HuH-7.5 (cell line): ENCODE measurements at places on chromosomes 12 and 14.

DNA sequence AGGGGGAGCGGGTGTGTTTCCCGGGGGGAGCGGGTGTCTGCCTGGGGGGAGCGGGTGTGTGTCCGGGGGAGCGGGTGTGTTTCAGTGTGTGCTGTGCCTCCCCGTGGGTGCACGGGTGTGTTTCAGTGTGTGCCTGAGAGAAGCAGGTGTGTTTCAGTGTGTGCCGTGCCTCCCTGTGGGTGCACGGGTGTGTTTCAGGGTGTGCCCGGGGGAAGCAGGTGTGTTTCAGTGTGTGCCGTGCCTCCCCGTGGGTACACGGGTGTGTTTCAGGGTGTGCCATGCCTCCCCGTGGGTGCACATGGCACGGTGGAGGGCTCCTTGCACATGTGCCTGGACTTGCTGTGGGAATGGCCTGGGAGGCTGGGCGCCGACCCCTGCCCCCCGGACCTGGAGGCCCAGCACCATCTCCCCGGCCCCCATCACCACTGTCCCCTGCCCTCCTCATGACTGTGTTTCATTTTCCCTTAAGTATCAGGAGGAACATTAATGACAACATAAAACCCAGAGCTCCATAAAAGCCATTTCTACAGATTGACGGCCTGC lies 38.7 kb downstream of the FBRSL1 start:
- no peak for DNase-seq

DNA sequence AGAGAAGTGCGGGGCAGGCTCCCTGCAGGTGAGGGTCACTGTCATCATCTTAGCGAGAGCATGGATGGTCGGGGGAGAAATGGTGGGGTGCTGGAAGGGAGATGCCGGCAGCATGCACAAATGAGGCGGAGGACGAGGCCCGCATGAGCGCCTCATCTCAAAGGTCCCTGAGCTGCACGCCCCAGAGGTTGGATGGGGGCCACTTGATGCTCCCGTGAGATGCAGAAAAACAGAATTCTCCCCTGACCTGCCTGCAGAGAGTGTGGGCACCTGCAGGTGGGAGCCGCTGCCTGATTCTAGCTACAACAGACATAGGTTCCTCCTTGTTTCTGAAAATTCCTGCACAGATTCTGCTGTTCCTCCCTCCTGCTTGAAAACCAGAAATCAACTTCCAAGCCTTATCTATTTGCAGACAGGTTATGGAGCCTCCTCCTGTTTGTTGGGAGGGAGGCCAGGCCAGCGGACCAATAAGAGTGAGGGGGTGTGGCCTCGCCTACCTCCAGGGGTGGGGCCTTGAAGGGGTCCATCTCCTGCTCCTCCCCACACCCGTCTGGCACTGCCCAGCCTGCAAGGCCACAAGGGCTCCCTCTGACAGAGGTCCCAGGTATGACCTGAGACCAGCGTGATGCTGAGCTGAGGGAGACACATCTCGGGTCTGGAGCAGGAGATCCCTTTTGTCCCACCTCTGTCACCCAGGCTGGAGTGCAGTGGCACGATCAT lies 67.2 kb downstream of the KDM2B start:
- peak; percentile 68 for DNase-seq

- DNase-seq: peak; percentile 41
Observed at GRCh38 chr12:30926243-30927221, at the start of gene TSPAN11. TSPAN11 (plus strand) TSS chr12:30926748; CDS start chr12:30953992, 27,244 bp downstream.

DNA sequence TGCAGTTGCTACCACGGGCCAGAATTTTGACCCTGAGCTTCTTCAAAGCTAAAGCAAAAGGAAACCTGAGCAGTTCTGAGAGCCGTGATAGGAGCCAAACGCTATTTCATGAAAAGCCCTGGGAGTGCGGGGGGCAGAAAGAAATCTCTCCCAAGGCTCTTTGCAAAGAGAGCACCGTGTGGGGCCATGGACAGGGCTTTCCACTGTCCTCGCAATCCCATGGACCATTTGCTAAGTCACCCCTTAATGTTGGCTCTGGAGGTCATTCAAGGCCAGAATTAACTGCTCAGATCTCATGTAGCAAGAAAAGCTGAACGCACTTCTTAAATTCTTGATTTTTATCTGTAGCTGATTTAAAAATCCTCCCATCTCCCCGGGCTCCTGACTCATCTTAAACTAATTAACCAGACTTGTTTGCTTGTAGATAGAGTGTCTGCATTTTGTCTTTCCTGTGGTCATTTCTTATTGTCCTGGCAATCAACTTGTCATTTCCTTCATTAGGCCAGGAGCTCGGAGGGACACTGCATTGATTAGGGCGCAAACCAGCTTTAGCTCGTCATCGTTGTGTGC lies 24.8 kb downstream of the CLSTN3 start:
- no peak for DNase-seq

- no peak for DNase-seq
Observed at GRCh38 chr12:115687094-115687493, 590.4 kb downstream of the MED13L start.

- DNase-seq: no peak
Observed at GRCh38 chr12:40915172-40915571, 222.9 kb downstream of the CNTN1 start.

- DNase-seq: no peak
Observed at GRCh38 chr12:40331886-40332285, 107.1 kb downstream of the LRRK2 start.

DNA sequence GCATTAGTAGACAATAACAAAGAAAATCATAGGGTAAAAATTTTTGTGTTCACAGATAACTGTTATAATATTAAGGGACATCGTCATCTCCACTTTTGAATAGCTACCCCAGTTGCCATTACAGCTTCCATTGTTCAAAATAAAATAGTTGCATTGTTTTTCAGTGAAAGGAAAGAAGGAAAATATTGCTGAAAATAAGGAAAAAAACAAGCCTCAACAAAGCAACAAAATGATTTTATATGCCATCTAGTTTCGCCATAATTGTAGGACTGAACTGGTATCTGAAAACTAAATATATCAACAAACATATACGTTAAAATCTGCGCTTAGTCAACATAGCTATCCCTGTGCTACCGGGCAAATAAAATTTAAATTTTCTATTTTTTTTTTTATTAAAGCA lies 3.3 kb downstream of the CDK17 start:
- no peak for DNase-seq

DNA sequence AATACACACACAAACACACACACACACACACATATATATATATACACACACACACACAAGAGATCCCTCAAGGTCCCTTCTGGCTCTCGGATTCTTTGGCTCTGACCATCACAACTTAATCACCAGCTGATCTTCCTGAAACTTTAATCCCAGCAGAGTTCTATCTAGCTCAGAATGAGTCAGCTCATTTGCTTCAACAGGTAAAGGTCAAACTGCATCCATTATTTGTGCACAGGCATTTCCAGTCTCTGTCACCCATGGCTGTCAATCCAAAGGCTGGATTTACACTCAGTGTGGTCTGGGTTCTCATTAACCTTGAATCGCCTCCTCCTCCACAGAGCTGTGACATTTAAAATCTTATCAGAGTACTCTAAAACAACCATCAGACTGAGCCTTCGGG lies 113.3 kb upstream of the TMPO start:
- no peak for DNase-seq

- DNase-seq: no peak
Observed at GRCh38 chr12:132288516-132289215, 40.7 kb downstream of the GALNT9 start.

GRCh38 chr12:57296291-57296690 lies 45.3 kb upstream of the STAC3 start:
- no peak for DNase-seq

GRCh38 chr12:132326646-132327045 lies 2.7 kb downstream of the GALNT9 start:
- DNase-seq: no peak

DNA sequence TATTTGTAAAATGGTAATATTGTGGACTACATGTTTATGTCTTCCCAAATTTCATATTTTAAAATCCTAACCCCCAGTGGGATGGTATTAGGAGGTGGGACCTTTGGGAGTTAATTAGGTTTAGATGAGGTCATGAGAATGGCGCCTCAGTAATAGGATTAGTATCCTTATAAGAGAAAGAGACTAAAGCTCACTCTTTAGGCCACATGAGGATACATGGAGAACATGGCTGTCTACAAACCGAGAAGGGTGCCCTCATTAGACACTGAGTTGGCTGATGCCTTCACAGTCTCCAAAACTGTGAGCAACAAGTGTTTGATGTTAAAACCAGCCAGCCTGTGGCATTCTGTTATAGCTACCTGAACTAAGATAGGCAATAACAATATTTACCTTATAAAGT lies 58.3 kb upstream of the OTOGL start:
- no peak for DNase-seq

- DNase-seq: no peak
Observed at GRCh38 chr12:8446642-8447547, 8.9 kb upstream of the CLEC6A start.

- DNase-seq: no peak
Observed at GRCh38 chr12:108833355-108833733, 24.0 kb downstream of the SSH1 start.

GRCh38 chr12:53613821-53614220 lies 12.4 kb downstream of the ATF7 start:
- DNase-seq: no peak

DNA sequence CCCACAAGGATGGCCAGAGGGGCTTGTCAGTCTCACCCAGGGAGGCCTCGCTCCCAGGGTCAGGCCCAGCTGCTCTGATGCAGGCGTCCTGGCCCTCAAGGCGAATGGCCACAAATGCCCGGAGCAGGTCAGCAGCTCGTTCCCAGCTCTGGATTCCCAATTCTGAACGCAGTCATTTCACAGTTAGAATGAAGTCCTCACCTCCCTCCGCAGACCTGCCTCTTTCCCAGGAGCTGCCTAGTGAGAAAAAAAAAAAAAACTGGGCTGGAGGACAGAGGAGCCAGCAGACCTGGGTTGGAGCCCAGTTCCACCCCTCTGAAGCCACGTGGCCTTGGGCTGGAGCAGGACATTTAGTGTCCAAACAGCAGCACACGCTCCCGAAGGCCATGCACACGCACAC lies 62.2 kb upstream of the DIO3 start:
- no peak for DNase-seq

DNA sequence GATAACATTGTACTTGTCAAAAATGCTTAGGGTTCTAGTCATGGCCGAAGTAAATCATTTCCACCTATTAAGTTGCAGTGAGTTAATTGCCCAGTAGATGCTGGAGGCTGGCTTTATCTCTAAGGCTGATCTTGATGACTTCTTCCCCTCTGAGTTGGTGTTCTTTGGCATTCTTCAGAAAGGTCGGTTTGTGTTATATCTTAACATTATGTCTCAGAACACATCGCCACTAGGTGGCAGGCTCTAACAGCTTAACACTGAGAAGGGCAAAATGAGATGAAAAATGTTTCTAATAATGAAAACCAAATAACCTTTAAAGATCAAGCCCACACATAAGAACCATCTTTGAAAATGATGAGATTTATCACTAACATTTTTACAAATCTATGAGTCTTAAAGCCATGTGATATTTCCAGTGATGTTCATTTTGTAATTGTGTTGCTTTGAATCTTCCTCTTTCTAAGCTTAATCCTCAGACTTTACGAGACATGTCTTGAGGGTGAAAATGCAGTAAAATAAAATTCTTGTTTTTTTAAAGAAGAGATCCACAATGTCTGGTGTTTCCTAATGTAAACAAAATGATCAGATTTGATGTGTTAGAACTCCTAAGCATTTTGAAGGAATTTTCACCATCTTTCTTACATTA lies 28.6 kb downstream of the SUDS3 start:
- peak; percentile 26 for DNase-seq

- DNase-seq: no peak
Observed at GRCh38 chr12:69161829-69162228, 77.5 kb upstream of the CPSF6 start.

DNA sequence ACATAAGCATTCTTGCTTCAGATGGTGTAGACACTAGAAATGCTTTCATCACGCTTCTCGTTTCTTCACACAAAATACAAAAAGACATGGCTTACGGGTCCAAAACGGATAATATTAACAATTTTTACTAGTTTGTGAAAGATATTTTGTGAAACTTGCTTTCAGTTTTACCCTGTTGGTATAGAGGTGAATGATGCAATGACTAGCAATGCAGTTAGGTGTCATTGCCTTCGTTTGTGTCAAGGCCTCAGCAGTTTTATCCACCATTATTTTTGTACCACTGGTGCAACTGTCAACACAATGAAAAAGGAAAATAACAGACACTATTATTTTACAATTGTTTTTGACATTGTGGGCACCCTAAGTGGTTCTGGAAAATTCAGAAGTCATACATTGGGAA lies 323.0 kb downstream of the FLRT2 start:
- DNase-seq: no peak

- DNase-seq: no peak
Observed at GRCh38 chr12:89051065-89051677, 301.1 kb downstream of the DUSP6 start.

GRCh38 chr12:125436686-125437085 lies 371.5 kb downstream of the AACS start:
- DNase-seq: no peak

DNA sequence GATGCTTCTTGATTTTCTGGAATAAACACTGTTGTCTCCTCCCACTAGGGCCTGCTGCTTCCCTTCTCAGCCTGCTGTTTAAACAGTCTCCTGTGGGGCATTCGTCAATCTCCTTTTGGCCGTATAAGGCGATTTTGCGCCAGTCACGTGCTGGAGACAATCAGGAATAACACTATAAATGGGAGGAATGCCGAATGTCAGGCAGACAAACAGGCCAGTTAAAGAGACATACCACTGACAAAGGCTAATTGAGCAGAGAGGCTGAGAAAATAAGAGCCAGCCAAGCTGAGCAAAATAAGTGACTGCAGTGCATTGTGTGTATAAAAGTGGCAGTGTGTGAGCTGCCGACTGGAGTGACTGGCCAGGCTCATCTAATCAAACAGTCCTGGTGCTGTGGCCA lies 23.3 kb downstream of the DMAC2L start:
- no peak for DNase-seq

GRCh38 chr12:26853303-26854030 lies 20.5 kb upstream of the ITPR2 start:
- DNase-seq: peak; percentile 40

GRCh38 chr14:45679853-45680252 lies 426.9 kb upstream of the MIS18BP1 start:
- no peak for DNase-seq

- no peak for DNase-seq
Observed at GRCh38 chr12:38053113-38053512, 263.5 kb upstream of the ALG10B start.
